ENCODE measurements at places on chromosomes 7 and 10. TPM values are rescaled to one million over a fixed set of nuclear protein-coding genes. Genes with fewer than 3 reads are reported as not detected.

GRCh38 chr10:48478980-48479811 is 125.7 kb downstream of the ARHGAP22 start:
- peak; percentile 66 for DNase-seq

DNA sequence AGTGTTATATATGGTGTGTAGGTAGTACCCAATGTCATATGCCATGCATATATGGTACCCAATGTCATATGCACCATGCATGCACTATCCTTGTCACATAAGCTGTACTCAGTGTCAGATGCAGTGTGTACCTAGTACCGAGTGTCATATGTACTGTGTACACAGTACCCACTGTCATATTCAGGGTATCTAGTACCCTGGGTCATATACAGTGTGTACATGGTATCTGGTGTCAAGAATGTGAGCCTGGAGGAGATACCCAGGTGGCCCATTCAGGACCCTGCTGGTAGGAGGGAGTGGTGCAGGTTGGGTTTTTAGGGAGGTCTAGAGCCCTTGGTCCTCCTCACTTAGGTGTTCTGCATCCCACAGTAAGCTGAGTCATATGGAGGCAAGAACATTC is 1.8 kb downstream of the ZMYND11 start:
- DNase-seq = no peak

- DNase-seq = no peak
Measured at GRCh38 chr10:6267941-6268340, 65.2 kb downstream of the PFKFB3 start.

DNA sequence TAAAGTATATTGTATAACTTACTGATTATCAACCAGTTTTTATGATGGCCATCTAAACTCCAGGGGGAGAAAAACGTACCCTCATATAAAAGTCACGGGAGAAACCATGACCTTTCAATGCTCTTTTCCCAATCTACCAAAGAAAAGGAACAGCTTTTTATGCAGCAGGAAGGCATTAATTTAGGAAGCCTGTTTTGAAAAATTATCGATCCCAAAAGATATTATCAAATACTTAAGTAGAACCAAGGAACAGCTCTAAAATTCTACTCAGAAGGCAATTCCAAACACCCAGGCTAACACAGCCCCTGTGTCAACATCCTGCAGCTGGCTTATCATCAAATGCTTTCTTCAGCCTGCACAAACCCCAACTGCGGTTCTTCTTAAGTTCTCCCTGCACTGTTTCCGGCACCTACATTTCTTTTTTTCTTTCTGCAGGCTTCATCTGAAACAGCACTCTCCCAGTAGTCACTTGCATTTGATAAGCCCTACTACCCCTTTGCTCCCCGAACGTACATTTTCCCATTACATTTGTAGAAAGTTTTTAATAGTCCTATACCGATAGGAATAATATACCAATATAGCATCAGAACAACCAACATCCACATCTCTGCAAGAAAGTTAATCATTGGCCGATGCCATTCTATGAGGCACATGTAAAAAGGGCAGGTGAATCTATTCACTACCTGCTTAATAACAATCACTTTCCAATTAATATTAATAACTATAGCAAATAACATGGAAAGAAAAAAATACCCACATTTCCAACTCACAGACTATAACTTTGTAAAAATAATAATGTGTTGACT is 47.9 kb downstream of the PIP4K2A start:
- no peak for DNase-seq

DNA sequence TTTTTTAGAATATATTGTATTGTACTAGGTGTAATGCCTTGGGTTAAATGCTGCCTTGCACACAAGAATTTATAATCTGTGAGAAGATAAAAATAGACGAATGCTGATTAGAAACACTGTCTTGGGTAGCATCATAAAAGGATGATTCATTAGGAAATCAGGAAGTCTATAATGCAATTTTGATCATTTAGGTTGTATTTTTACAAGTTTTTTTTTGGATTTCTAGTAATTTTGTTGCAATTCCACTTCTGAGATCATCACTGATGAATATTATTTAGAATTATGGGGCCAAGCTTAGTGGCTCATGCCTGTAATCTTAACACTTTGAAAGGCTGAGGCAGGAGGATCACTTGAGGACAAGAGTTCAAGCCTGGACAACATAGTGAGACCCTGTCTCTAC is 29.6 kb downstream of the WBP1L start:
- no peak for DNase-seq

DNA sequence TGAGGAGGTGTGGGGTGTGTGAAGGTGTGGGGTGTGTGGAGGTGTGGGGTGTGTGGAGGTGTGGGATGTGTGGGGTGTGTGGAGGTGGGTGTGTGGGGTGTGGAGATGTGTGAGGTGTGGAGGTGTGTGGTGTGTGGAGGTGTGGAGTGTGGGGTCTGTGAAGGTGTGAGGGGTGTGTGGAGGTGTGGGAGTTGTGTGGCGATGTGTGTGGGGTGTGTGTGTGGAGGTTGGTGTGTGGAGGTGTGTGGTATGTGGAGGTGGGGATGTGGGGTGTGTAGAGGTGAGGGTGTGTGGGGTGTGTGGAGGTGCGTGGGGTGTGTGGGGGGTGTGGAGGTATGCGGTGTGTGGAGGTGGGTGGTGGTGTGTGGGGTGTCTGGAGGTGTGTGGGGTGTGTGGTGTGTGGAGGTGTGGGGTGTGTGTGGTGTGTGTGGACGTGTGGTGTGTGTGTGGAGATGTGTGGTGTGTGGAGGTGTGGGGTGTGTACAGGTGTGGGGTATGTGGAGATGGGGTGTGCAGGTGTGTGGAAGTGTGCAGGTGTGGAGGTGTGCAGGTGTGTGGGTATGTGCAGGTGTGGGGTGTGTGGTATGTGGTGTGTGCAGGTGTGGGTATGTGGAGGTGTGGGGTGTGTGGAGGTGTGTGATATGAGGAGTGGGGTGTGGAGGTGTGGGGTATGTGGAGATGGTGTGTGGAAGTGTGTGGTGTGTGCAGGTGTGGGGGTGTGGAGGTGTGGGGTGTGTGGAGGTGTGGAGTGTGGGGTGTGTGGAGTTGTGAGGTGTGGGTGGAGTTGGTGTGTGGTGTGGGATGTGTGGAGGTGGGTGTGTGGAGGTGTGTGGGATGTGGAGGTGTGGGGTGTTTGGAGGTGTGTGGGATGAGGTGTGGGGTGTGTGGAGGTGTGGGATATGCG is 34.5 kb downstream of the SPDYE17 start:
- DNase-seq = peak; percentile 70

DNA sequence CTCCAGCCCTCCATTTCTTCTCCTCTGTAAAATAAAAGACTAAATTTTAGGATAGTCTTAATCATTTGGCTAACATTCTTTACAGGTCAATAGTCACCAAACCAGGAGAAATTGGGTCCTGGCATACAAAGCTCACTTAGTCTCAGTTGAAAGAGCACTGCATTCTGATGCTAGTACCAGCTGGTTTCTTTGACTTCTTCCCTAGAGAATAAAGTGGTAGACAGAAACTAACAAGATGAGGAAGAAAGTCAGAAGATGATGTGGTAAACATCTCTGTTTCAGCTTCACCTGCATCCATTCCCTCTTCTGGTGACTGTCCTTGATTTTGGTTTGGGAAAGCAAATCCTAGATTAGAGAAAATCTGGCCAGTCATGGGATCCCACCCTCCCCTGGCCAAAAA is 37.2 kb downstream of the NKX2-3 start:
- no peak for DNase-seq

DNA sequence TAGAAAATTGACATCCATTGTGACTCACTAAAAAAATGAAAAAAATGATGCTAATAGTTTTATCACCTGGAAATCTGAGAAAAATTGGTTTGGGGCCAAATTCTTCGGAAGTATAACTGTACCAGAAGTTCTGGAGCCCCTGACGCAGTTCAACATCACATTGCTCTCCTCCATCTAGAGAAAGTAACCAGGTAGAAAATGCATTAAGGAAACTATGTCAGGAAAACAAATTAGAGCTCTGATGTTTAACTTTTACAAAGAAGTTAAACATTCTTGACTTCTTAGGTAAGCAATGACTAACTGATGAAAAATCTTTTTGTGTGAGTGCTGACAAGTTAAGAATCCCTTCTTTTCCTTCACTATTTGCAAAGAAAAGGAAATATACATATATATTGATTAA is 61.1 kb upstream of the TMEM196 start:
- no peak for DNase-seq

DNA sequence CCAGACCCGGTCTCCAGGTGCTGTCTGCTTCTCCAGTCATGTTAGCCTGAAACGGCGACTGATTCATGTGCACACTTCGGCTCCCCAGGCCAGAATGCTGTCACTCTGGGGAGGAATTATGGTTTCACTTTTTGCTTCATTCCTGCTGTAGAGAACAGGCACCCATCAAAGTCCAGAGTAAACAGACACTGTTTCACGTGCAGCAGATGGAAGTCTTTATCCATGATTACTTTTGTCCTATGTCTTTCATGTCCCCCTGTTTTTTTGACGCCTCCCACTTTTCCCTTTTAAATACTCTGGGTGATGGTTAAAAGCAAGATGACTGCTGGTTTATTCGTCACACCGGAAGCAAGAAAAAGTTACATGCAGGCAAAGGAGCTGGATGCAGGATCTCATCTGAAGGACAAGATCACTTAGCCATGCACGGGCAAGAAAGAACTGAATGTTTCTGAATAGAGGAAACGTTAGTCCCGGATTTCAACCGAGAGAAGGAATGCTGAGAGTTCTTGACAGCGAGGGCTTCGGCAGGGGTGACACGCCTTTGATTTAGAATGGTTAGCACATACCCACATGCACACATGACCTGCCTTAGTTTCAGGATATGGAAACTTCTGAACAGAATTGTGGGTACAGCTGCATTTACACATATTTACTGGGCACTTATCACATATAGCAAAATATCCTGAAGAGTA is 250.0 kb upstream of the KLF6 start:
- no peak for DNase-seq

- DNase-seq = no peak
Measured at GRCh38 chr10:7153750-7154149, 257.1 kb downstream of the SFMBT2 start.

DNA sequence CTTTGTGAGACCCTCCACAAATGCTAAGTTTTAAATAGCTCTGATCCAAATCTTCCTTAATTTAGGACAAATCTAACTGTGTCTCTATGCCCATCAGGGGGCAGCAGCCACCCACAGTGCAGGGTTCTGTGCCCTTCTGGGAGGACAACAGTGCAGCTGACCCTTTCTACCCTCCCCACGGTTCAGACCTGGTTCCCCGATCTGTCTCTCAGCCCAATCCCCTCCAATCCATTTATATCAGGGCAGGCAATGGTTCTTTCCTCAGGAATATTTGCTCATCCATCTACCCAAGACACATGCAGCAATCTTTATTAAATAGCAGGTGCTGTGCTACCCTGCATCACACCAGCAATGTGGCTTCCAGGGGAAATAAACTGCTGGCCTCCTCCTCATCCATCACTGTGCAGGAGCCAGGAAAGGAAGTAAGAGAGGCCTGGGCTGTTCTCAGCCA is 4.0 kb upstream of the RBM28 start:
- DNase-seq = no peak

DNA sequence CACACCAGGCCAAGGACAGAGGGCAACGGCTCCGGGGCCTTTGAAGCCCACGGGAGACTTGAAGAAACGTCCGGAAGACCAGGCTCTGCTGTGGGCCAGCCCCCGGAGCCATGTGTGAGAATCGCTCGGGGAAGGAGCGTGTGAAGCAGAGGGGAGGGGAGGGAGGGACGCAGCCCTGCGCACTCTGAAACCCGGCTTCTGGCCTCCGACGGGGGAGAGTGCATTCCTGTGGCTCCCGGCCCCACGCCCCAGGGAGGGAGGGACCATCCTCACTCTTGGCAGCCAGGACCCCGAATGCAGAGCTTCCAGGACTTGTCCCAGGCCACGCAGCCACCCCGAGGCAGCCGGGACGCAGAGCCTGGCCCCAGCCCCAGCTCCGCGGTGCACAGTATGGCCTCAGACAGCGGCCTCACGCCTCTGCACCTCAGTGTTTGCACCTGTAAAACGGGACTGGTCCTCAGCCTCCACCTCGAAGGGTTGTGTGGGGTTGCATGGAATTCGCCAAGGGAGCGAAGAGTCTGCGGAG is 67.4 kb downstream of the PDGFA start:
- no peak for DNase-seq

- DNase-seq = no peak
Measured at GRCh38 chr7:102988088-102988487, 75.3 kb downstream of the LRRC17 start.

DNA sequence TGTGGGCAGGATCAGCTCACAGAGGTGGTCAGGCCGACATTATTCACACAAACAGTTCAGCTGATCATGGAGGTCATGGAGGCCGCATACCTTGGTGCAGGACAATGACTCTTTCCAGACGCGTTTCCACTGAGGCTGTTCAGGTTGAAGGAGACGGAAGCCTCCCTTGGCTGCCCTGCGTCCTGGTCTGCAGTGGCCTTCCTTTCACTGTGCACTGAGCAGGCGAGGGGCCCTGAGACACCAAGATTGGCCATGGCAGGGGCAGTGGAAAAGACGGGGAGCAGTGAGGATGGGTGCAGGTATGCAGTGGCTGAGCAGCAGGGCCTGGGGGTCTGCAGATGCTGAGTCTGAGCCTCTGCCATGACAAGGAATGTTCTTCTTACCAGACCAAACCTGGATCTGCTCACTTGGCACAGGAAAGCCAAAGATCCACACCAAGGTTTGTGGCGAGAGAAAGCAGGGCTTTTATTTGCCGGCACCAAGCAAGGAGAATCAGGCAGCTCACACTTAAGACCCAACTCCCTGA is 263.3 kb downstream of the GLRX3 start:
- DNase-seq = peak; percentile 5

DNA sequence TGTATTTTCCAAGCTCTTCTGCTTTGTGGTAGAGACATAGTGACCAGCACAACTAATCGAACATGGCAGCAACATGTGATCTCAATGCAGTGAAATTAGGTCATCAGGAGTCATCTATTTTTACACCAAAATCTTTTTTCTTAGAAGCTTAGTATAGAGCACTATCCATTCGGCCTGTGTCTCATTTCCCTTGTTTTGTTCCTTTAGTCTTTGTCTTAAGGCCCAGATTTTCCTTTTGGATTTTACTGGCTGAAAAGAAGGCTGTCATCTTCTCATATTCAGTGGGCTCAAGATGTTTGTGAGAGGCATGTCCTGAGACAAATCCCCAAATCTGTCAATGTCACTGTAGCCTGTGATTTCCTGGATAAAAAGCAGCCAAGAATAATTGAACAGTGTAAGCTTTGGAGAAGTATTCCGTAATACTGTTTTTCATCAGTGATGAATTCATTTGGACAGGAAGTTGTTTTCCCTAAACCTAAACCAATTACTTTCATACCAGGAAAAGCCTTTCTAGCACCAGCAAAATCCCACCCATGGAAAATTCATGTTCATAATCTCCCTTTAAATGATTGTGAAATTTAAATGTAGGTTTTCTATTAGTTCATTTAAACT is 55.2 kb downstream of the MAGI2 start:
- DNase-seq = no peak

Gene ANKRD30A
- total RNA-seq = not detected

Gene CPVL
- 86.9 TPM for total RNA-seq

Gene ABCB1
- 5.0 TPM for total RNA-seq

Gene VIPR2
- 23.2 TPM for total RNA-seq

Gene CREB5
- 43.1 TPM for total RNA-seq

Gene PURB
- total RNA-seq = 19.1 TPM

Gene TFPI2
- 1.9 TPM for total RNA-seq

Gene TFEC
- total RNA-seq = 1.6 TPM

Gene GHRHR
- not detected for total RNA-seq

Gene VAX1
- not detected for total RNA-seq

Gene GJD4
- total RNA-seq = not detected

Gene RFC2
- total RNA-seq = 8.3 TPM
